ENCODE measurements at places on chromosomes 12 and 14.
A peak's percentile ranks its signal among the peaks of the same experiment; 100 is the strongest.

- no peak for DNase-seq
Observed at GRCh38 chr12:41963398-41963797, 181.3 kb downstream of the GXYLT1 start.

DNA sequence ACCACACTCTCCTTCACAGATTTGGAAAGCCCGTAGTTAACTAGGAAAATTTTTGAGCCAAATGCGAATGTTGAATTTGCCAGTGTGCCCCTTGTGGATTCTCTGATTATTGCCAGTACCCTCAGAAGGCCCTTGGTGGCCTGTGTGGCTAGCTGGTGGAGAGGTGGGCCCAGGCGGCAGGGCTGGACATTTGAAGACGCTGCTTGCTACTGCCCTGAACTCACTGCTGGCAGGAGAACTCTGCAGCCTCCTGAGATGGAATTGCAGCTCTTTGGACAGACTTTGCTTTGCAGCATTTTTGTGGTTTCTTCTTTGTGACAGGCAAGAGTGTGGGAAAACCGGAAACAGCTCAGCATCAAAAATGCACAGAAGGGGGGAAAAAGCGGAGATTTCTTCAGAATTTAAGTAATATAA lies 97.6 kb downstream of the TGFB3 start:
- no peak for DNase-seq

- DNase-seq, result no peak
Observed at GRCh38 chr12:558580-558979, 98.8 kb downstream of the B4GALNT3 start.

GRCh38 chr12:3371018-3371417 lies 120.0 kb upstream of the PRMT8 start:
- DNase-seq, result no peak

- DNase-seq, result peak; percentile 4
Observed at GRCh38 chr14:89721956-89722355, 232.6 kb downstream of the EFCAB11 start.

- DNase-seq, result no peak
Observed at GRCh38 chr12:40241741-40242140, 16.9 kb downstream of the LRRK2 start.

- no peak for DNase-seq
Observed at GRCh38 chr12:113555226-113555625, 83.6 kb upstream of the LHX5 start.

DNA sequence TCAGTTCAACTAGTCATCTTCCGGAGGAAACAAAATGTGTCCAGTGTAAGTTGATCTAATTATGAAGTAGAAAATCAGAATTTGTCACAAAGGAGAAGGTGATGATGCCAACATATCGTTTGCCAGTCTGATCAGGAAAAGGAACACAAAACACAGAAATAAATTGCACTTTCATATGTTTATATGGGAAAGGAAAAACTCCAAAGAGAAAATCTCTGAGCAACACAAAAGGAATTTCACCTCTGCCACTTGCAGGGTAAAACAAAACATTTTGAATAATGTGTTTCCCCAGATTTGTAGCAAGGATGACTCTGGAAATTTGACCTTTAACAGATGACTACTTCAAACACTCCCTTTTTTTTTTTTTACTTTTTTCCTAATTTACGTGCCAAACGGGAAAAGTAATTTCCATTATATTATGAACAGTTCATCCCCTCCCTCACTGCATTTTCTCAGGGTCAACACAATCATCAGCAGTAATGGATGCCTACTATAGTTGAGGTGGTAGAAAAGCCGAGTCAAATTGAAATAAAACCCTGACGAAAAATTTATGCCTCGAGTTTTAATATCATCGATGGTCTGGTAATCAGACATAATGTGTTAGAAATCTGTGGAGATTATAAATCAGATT lies 25.6 kb downstream of the MGAT4C start:
- no peak for DNase-seq

DNA sequence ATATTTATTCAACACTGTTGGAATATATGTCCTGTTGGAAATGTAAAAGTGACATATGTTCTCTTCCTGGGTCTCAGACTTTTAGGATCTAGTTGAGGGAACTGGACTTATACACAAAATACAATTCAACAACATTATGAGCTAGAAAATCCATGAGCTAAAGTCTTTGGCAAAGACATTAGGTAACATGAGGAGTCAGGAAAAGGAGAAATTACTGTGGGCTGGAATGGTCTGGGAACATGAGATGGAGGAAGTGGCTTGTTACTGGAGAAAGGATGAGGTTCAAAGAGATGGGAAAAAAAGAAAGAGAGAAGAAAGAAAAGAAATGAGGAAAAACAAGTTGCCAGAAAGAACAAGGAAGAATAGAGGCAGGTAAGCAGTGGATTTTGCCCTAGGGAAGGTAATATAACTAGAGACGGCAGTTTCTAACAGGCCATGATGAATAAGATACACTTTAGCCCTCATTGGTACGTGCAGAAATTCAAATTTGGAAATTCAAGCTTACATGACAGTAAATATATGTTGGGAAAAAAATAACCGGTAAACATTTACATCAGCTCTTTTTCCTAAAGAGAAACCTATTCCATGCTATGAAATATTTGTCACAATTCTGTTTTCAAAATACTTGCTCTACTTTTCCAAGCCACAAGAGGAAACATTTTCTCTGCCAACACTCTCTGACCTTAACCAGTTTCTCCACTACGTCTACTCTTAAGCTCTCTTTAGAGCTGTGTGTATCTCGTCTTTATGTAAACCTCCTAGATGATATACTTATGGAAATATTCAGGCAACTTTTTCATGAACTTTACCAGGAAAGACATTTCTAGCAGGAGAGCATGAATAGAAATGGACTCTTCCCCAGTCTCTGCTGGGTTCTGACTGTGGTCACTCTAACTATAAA lies 268.8 kb upstream of the BTG1 start:
- DNase-seq, result no peak

- peak; percentile 18 for DNase-seq
Observed at GRCh38 chr14:59274991-59275391, 86.5 kb downstream of the DAAM1 start.

DNA sequence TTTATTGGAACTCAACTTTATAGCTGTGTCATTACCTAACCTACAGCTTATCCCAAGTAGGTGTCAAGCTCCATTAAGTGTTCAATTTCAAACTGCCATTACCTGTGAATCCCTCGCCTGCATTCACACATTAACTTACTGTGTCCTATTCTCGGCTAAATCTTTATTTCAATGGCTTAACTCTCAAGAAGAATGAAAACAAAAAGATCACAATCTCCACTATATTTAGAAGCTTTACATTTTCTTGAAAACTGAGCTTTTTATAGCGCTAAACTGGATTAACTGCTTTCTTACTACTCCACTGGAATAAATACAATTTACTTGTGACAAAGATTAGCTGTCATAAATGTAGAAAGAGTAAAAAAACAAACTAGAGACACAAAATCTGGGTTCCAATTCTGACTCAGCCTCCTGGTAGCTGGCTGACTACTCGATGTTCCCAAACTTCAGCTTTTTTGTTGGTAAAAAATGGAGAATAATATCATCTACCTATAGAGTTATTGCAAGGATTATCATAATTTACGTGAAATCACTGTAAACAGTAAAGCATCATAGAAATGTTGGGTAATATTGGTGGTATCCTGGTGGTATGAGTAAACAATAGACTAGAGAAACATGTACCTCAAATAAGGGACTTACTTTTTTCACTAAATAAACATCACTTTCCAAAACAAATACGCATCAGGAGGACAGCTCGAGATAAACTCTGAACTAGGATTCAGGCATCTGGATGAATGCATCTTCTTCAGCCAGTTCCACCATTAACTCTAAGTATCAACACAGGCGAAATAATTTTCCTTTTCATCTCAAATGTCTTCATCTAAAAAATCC lies 1.7 kb downstream of the RALGAPA1 start:
- DNase-seq, result no peak

GRCh38 chr12:120257041-120257821 lies 8.3 kb downstream of the PXN start:
- no peak for DNase-seq

DNA sequence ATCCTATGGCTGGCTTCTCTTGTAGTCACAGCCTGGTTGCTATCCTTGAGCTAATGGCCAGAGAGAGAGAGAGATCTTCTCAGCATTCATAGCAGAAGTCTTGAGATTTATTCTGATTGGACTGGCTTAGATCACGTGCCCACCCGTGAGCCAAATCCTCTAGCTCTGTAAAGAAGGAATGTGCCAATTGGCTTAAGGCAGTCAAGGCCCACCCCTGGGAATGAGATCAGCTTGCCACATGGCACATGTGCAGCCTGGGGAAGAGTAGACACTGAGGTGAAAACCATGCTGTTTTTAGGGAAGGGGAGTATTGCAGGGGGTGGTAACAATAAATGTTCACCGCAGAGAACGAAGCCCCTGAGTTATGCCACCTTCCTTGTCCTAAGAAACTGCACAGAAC lies 36.3 kb downstream of the PLEKHG7 start:
- peak; percentile 31 for DNase-seq

- no peak for DNase-seq
Observed at GRCh38 chr12:105351523-105351922, 21.0 kb downstream of the C12orf75 start.

GRCh38 chr12:12003609-12004008 lies 67.1 kb upstream of the BCL2L14 start:
- DNase-seq, result no peak

DNA sequence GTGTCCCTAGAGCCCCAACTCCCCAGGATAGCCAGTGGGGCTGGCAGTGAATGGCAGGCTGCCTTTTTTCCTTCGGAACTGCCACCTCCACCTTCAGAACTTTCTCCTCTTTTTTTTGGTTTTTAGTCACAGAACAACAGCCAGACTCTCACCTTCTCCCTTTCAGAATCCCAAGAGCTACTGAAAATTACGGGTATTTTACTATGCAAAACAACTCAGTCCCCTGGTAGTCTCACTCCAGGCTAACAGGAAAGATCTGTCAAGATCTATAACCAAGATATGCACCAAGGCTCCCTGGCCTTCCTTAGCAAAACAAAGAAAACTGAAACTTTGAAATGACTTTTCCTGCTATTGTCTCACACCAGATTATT lies 12.5 kb downstream of the PLEKHG6 start:
- DNase-seq, result no peak

GRCh38 chr14:90616313-90616712 lies 199.9 kb downstream of the TTC7B start:
- no peak for DNase-seq

DNA sequence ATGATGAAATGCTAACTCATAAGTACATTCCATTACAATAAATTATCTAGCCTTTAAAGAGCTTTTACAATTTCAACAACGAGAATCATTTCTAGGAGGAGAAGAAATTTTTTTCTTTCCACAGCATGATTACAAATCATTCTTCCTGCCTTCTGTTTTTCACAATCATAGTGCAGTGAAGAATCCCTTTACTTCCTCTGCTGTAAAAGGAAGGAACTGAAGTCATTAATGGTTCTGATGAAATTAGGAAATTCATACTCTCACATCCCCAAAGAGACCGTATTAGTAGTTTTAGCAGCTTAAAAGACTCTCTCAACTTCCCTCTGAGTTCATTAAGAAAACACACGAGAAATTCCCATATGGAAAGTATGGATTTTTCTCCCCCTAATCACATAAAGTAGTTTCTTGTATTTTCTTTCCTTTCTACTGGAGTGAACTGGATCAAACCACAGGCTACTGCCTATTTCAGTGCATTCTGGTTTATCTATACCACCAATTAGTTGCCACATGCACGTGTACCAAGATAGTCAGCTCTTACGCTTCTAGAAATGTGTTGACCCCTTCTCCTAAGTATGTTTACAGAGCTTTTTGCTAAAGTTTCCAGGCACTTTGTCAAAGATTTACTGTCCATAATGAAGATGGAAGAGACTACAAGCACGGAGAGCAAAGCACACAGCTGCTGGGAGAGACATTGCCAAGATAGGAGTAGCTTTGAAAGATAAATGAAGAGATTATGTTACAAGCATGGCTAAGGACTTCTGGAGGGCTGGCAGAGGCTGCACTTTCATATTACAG lies 58.9 kb upstream of the KITLG start:
- no peak for DNase-seq

DNA sequence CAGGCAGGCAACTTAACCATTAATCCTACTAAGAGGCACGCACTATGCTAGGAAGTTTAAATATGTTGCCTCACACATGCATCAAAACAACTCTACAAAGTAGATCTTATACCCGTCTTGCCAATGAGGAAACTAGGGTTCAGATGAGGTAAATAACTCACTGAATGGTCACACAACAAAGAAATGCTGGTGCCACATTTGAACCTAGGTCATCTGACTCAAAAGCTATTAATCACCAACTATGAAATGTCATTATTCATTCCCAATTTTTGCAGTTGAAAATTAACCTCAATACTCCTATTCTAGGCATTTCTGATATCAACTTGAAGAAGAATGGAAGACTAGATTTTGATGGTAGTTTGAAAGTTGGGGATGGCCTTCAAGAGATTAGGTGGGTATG lies 2.8 kb upstream of the PYROXD1 start:
- DNase-seq, result no peak

DNA sequence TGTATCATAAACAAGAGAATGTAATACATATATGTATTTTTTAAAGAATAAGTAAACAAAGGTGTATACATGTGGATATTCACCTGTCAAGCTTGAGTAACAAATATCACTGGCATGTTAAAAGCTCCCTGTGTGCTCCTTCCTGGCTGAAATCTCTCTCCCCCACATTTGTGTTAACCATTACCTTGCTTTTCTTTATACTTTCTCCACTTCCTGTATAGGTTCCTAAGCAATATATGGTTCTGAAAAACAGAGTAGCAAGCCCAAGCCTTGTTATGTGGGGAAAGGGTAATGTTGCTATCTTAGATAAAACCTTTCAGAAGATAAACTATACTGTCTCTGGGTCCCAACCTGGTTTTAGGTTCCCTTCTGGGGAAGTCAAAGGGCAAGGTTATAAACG lies 32.3 kb upstream of the TBC1D30 start:
- no peak for DNase-seq

- no peak for DNase-seq
Observed at GRCh38 chr12:13022851-13023271, 21.3 kb upstream of the FAM234B start.

- no peak for DNase-seq
Observed at GRCh38 chr14:32567543-32568384, 238.7 kb downstream of the AKAP6 start.

GRCh38 chr14:65627315-65627714 lies 214.8 kb downstream of the FUT8 start:
- DNase-seq, result no peak

DNA sequence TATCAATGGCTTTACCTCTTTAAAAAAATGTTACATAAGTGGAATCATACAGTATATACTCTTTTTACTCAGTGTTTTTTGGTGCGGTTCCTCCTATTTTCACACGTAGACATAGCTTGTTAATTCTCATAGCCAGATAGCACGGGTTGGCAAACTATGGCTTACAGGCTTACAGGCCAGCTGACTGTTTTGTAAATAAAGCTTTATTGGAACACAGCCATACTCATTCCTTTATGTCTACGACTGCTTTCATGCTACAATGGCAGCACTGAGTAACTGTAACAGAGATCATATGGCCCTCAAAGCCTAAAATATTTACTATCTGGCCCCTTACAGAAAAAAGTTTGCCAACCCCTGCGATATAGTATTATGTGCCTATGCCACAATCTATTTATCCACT lies 5.8 kb upstream of the DAAM1 start:
- no peak for DNase-seq

GRCh38 chr14:25042362-25043299 lies 7.3 kb downstream of the STXBP6 start:
- DNase-seq, result peak; percentile 9

Data from NB4 (cell line).